Osteoblast (primary cell): ENCODE measurements at places on chromosomes 11 and 22.
A peak's percentile ranks its signal among the peaks of the same experiment; 100 is the strongest.

GRCh38 chr11:117279711-117280376, 11.3 kb upstream of the BACE1-AS start:
- DNase-seq: no peak

DNA sequence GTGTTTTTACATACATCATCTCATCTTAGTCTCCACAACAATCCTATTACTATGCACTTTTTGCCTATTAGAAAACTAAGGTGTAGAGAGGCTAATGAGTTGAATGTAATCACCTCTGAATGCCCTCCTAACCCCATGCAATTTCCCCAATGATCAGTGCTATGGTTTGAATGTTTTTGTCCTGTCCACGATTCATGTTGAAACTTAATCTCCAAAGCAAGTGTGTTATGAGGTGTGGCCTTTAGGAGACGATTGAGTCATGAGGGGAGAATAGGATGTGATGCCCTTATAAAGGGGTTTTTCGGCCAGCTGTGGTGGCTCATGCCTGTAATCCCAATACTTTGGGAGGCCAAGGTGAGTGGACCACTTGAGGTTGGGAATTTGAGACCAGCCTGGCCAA, 2.0 kb upstream of the CCDC73 start:
- no peak for DNase-seq

DNA sequence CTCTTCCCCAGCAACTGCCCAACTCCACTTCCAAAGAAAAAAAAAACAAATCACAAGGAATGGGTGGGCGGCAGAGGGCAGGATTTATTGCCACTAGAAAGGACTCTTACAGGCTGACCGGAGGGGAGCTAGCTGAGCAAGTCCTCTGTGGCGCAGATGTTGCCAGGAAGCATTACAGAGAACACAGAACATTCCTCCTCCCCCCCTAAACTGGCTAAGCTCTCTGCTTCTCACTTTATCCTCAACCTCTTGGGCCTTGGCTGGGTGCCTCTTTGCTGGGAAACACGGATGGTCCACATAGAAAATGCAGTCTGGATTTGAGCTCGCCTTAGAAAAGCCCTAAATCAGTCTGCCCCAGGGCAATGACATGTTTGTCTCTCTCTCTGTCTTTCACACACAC, 12.6 kb upstream of the FJX1 start:
- peak; percentile 43 for DNase-seq

DNA sequence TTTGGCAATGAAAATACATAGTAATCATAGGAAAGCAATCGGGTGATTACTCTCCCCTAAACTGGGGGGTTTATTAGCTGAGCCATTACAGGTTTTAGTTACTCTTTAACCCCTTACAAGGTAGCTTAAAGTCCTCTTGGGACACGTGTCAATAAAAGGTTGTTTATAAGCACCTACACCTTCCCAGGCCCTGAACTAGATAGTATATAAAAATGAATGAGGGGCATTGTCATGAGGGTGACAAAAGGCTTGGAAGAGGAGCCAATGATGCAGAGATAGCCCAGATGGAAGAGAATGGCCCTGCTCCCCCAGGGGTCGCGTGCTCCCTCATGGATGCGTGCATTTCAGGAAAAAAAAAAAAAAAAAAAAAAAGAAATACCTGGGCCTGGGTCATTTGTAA, 276.9 kb downstream of the TBC1D22A start:
- peak; percentile 18 for DNase-seq

DNA sequence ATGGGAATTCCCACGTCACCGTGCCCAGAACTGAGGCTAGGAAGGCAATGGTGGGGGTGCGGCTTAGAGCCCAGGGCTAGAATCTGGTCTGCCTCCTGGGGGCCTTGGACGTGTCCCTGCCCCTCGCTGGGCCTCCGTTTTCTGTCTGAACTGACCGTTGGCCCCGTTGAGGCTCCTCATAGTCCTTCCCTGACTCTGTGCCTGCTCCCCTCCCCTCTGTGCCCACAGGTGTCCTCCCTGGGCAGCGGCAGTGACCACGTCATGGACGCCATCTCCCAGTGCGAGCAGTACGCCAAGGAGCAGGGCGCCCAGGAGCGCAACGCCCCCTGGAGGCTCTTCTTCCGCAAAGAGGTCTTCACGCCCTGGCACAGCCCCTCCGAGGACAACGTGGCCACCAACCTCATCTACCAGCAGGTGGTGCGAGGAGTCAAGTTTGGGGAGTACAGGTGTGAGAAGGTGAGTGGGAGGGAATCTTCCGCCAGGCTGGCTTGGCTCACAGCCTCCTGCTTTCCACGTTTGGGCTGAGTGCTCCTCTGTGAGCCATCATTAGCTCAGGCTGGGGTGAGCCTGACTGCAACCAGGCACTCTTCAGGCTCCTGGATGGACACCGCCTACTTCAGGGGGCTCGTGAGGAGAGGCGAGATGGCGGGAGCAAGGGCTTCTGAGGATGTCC, 63.9 kb downstream of the MYO7A start:
- DNase-seq: peak; percentile 94

- no peak for DNase-seq
Observed at GRCh38 chr11:45828996-45829395, 18.3 kb upstream of the CRY2 start.

DNA sequence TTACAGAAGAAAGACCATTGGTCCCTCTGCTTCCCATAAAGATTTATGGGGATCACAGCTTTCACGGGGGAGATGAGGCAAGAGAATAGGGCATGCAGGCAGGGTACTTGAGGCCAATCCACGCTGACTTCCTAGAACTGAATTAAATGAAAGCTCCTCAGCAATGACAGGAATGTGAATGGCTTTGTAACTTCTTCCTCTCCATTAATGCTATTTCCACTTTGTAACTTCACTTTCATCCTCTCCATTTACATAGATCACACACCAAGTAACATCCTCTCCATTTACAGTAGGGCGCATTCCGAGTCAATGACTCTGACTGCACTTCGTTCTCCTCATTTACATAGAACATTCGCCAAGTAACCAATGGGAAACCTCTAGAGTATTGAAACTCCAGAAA, 89.8 kb downstream of the PIWIL4 start:
- no peak for DNase-seq
